ENCODE measurements at places on chromosomes 11 and 22. TPM values are rescaled to one million over a fixed set of nuclear protein-coding genes. Genes with fewer than 3 reads are reported as not detected.

Gene OR51B5
- 1.4 TPM for total RNA-seq

Gene CRYAB
- 1,238 TPM for total RNA-seq

Gene SYCE3
- total RNA-seq, result not detected

Gene TCIRG1
- 128 TPM for total RNA-seq

Gene TPBGL
- 0.31 TPM for total RNA-seq

DNA sequence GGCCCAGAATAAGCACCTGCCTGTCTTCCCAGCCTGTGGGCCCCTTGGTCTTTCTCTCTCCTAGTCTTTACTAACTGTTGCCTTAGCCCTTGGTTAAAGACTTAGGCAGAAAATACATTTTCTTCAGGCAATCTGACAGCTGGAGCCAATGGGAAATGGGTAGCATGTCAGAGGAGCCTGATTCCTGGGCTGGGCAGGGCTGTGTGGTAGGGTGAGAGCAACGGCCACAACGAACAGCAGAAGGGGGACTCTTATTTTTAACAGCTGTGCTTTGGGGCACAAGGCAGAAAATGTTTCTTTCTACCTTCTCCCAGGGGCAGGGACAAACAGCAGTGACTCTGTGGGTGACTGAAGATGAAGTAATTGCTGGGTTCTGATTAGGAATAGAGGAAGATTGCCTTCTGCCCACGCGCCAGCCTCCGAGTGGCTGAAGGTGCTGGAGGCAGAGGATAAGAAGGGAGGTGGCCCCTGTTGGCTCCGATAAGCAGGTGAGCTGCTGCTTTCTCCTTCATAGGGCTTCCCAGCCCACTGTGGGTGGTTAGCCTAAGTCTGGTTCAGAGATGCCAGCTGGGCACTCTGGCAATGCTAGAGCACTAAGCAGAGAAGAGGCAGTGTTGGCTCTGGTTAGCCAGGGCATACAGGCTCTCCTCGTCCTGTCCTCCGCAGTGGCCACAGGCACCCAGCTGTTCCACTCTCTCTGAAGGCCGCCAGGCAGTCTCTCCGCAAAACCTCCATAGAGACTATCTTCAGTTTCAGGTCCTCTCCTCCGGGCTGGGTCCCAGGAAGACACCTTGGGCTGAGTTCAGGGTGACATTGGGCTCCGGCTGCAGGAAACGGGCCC is 1.5 kb downstream of the YPEL4 start:
- no peak for DNase-seq

DNA sequence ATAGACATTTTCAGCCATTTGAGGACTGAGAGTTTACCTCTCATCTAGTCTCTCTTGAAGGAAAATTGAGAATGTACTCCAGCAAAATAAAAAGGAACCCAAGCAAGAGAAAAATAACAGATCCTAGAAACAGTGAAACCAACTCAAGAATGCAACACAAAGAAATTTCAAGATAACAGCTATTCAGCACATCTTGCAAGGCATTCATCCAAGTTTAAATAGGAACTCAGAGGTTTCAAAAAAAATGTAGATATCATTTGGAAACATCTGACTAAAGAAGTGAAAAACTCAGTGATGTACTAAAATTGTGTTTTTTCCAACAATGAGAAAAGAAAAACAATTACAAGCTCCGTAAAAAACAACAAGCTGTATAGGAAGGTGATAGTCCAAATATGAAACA is 76.4 kb downstream of the TMEM135 start:
- no peak for DNase-seq

DNA sequence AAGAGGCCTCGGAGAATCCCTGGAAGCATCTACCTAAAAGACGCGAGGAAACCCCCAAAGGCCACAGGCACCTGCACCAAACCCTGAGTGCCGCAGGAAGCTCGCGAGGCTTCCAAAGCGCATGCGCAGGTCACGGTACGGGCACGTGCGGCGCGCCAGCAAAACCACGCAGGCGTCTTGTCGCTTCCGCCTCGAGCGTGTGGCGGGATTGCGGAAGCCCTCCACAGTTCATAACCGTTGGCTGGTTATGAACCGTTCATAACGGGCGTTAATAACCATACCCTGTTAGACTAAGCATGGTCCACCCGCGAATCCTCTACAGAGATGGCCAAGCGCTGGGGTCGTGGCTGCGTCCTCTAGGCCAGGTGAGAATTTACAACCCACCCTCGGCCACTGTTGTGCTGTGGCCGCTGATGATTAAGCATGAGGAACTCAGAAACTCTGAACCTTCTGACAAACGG is 46.4 kb downstream of the MORC2 start:
- peak; percentile 84 for DNase-seq

DNA sequence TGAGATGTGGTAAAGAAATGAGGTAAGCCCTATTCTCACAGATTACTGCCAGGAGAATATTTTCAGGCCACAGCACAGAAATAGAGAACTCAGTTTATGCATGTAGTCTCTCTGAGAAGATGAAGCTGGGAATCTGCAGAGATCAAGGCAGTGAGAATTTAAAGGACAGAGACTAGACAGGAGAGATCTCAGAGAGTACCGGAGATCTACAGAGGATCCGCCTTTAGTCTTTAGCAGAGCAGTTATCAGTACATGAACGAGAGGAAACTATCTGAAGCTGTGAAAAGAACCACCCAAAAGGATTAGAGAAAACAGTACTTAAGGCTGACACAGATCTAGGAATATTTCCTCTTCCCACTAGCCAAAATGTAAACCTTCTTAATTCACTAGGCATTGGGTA is 101.5 kb downstream of the DLG2 start:
- DNase-seq, result no peak

GRCh38 chr11:6618117-6619003 is 862 bp downstream of the TPP1 start:
- DNase-seq, result no peak

GRCh38 chr11:33309118-33309517 is 51.9 kb downstream of the HIPK3 start:
- no peak for DNase-seq

DNA sequence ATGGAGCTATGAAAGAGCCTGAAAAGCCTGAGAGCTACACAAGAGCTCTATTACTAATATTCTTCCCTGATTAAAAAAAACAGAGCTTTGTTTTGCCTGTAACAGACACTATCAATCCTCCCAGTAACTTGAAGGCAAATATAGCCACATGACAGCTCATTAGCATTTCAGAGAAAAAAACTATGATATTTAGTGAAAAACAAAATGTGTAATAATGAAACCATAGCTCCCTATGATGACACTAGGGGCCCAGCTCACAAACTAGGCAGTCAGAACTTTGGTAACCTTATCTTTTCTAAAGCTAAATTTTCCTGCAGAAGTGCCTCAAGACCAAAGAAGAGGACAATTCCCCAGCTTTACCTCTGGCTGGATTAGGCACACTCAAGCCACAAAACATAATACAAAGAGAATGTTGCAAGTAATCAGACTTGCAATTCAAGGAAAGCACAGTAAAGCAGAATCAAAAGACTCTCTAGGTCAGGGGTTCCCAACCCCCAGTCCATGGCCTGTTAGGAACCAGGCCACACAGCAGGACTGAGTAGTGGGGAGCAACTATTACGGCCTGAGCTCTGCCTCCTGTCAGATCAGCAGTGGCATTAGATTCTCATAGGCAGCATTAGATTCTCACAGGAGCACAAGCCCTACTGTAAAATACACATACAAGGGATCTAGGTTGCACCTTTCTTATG is 53.3 kb downstream of the MRTFA start:
- DNase-seq, result no peak

GRCh38 chr11:115168229-115168671 is 336.0 kb downstream of the CADM1 start:
- DNase-seq, result no peak

- DNase-seq, result no peak
Measured at GRCh38 chr22:25754527-25755202, 12.7 kb downstream of the MYO18B start.

DNA sequence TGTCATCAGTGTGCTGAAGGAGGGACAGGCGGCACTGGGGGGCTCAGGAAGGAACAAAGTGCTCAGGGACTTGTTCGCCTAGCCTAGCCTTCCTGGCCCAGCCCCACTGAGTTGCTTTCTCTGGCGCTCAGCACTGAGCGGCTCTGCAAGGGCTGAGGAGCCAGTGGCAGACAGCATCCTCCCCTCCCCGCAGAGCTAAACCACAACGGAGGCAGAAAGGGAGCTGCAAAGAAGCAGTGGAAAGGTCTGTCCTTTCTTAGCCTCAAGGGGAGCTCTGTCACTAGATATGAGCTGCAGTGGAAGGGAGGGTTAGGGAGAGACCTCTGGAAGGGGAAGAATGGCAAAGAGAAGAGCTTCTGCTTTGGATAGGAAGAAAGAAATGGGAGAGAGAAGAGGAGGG is 89.7 kb upstream of the PHOX2A start:
- no peak for DNase-seq

DNA sequence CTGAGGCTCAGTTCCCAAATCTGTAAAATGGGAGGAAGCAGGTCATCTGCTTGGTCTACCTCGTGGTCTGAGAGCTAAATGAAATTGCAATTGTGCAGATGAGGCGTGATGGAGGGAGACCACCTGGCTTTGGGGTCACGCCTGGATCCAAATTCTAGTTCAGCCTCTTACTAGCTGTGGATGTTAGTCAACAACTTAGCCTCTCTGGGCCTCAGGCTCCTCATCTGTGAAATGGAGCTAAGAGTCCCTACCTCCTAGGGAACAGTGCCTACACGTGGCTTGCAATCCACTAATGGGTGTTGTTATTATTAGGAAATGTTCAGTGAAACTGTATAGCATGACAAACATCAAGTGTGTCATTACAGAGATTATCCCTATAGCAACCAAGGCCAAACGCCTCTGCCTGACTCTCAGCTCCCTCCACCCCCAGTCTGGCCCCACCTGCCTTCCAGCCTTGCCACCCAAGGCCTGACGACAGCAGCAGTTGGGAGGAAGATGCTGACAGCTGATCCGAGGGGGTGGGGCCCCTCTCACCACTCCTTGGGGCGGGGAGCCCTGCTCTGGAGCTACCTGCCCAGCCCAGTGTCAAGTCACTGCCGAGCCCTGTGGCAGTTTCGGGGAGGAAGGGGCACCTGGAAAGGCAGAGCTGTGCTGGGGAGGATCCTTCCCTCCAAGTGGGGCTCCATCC is 1.7 kb upstream of the RHOD start:
- DNase-seq, result no peak

DNA sequence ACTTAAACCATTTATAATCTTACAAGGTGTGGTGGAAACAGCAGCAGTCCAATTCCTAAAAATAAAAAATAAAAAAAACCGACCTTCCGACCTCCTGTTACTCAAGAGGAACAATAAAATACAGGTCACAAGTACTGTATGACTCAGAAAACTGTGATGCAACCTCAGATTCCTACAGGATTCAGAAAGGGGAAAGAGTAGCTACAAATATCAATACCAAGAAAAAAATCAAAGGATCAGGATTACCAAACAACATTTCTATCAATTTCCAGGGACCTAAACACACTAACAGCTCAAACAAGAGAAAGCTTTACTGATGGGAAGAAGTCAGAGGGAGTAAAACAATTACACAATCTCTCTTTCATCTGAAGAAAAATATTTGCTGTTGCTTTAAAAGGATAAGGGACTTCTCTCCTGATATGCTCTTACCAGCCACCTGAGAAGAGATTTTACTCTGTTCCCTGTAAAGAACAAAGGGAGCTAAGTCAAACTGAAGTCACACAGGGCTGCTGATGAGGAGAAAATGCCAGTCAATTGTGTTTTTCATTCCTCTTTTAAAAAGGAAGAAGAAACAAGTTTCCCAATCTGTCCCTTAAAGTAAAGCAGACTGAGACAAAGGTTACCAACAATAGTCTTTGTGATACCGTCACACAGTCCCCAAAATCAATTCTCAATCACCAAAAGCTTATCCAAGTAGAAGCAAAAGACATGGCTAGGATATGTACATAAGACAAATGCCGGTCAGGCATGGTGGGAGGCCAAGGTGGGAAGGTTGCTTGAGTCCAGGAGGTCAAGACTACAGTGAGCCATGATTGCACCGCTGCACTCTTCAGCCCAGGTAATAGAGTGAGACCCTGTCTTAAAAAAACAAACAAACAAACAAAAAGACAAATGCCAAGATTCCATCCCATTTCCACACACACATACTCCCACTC is 39.3 kb downstream of the AMBRA1 start:
- DNase-seq, result no peak

GRCh38 chr11:2930704-2931419 is 1.6 kb upstream of the PHLDA2 start:
- peak; percentile 79 for DNase-seq

GRCh38 chr22:37432708-37433054 is 5.4 kb upstream of the ELFN2 start:
- DNase-seq, result no peak

GRCh38 chr11:12581923-12582322 is 92.3 kb upstream of the TEAD1 start:
- DNase-seq, result no peak

All from sciatic nerve (tissue), 2 donors.